ENCODE measurements at places on chromosomes 12 and 14.

DNA sequence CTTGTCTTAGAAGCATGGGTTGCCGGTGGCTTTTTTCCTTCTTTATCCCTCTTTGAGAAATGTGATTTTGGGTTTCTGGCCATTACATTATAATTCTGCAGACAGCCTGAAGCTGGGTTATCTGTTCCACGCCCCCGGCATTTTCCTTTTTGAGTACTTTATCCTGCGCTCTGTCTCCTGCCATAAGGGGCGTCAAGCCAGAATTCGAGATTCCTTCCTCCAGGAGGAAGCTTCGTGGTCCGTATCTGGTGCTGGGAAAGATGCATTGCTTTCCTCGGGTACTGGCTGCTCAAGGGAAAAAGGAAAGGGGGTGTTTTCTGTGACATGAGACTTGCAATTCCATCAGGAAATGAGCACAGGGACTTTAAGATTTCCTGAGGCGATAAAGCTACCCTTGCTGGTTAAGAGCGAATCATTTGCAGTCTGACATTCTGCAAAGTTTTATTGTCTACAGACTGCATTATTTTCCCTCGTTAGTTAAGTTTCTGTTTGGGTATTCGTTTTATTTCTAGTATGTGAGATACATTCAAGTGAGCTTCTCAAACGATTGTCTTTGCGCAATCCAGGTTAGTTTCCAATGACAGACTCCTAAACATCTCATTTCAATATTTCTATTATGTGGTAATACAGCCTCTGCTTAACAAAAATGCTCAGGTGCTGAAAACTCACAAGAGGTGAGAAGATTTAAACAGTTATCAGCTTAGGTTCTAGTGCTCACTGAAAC lies 694 bp downstream of the AKAP5 start:
- peaks cover 15% of the 10 kb centered on the region for H3K4me1 ChIP-seq
- no peaks in the 10 kb centered on the region for H3K27me3 ChIP-seq
- peak; percentile 30 for DNase-seq
- no peak overlapping the region for H3K27ac ChIP-seq

DNA sequence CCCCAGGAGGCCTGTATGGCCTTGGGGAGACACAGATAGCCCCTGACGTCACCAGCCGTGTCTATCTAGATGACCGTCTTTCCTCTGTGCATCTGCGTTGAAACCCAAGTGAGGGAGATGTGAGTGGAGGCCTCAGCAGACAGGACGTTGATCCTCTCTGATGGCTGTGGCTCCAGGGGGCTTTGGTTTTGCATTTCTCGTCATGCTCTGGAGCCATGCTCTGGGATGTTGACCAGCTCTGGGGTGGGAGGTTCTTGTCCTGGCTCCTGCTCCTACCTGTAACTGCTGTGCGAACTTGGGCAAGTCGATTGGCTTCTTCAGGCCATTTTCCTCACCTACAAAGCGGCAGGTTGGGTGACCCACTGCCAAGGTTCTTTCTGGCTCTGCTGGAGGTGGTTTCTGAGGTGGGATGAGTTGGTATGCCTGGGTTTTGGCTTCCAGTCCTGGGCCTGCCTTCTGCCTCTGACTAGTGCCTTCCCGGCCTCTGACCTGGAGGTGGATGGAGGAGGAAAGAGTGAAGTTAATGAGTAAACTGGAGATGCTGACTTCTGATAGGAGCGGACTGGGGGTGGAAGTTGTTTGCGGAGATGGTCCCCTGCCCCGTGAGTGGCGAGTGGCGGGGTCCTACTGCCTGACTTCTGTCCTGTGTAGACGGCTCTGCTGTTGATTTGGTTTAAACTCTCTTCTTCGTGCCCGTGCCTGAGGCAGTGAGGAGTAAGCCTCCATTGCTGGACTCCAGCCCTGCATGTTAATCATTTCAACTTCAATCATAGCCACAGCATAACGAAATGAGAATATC lies 8.4 kb downstream of the TSPAN9 start:
- H3K27ac ChIP-seq, result peak overlapping the region; percentile 52
- H3K4me3 ChIP-seq, result no peak overlapping the region
- H3K4me1 ChIP-seq, result peaks cover 16% of the 10 kb centered on the region
- DNase-seq, result no peak
- no peaks in the 10 kb centered on the region for H3K27me3 ChIP-seq

- no peaks in the 10 kb centered on the region for H3K4me1 ChIP-seq
- DNase-seq, result no peak
- H3K27ac ChIP-seq, result no peak overlapping the region
- no peak overlapping the region for H3K4me3 ChIP-seq
- H3K27me3 ChIP-seq, result no peaks in the 10 kb centered on the region
- H3K36me3 ChIP-seq, result no peaks in the 10 kb centered on the region
These were observed 525.6 kb downstream of the FLRT2 start for GRCh38 chr14:86055512-86056075.

GRCh38 chr12:116959198-116959460 lies 48.4 kb downstream of the FBXW8 start:
- no peak overlapping the region for H3K4me3 ChIP-seq
- peaks cover 10% of the 10 kb centered on the region for H3K4me1 ChIP-seq
- no peak overlapping the region for H3K27ac ChIP-seq
- no peaks in the 10 kb centered on the region for H3K27me3 ChIP-seq
- no peak for DNase-seq

DNA sequence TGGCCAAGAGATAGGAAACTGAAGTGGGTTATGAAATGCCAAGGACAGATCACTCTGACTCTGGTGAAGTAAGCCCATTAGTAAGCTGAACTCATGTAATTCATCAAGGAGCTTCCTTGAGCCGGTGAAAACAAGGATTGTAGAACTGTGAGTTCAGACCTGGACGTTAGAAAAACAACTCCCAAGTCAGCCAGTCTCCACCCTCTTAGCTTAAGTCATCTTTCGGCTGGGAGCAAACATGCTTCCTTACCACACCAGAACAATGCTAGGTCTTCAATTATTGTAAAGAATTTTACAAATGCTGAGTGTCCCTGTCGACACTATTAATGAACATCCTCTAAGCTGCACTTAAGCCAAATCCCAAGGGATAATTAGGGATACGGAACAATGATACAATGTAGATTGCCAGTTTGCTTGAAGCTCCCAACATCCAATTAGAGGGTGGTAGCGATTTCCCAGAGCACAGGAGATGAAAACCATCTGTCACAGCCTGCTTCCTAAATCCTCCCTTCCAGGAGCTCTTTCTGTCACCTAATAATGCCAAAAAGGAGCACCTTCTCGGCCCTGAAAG lies 45.7 kb upstream of the VASH1 start:
- no peak overlapping the region for H3K27ac ChIP-seq
- H3K4me1 ChIP-seq, result no peaks in the 10 kb centered on the region
- no peak overlapping the region for H3K4me3 ChIP-seq
- no peaks in the 10 kb centered on the region for H3K36me3 ChIP-seq
- DNase-seq, result no peak

DNA sequence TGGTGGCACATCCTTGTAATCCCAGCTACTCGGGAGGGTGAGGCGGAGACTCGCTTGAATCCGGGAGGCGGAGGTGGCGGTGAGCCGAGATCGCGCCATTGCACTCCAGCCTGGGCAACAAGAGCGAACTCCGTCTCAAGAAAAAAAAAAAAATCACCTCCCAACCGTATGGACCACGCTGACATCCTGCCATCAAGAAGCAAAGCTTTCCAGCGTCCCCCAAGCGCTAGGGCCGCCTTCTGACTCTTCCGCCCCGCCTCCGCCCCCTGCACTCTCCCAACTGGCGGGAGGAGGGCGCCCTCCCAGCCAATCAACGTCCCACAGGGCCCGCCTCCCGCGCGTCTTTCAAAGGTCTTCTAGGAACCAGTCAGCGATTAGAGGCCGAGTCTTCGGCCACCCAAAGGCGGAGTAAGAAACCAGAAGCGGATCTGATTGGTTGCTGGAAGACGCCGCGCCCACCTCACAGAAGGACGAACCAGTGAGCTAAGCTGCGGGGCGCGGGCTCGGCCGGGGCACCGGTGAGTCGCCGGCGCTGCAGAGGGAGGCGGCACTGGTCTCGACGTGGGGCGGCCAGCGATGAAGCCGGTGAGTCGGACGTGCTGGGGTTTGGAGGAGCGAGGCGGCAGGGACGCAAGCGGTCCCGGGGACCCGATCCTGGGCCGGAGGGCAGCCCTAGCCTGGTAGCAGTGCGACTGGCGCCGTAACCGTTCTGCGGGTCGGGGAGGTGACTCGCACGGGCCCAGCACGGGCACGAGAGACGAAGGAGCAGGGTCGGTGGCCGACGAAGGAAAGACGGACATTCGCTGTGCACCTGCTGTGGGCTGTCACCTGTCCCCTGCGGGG lies at the start of gene CDKN3:
Gene CDKN3, plus strand, starts transcription at position 515 of the 843 bp plus-strand sequence. Its CDS starts 62 bp downstream, at position 577.
- peak within 1 kb of the TSS; percentile 35 for H3K27ac ChIP-seq
- peaks cover 14% of the 10 kb centered on the region for H3K4me1 ChIP-seq
- no peaks in the 10 kb centered on the region for H3K36me3 ChIP-seq
- peak within 1 kb of the TSS; percentile 50 for H3K4me3 ChIP-seq
- no peaks in the 10 kb centered on the region for H3K27me3 ChIP-seq

DNA sequence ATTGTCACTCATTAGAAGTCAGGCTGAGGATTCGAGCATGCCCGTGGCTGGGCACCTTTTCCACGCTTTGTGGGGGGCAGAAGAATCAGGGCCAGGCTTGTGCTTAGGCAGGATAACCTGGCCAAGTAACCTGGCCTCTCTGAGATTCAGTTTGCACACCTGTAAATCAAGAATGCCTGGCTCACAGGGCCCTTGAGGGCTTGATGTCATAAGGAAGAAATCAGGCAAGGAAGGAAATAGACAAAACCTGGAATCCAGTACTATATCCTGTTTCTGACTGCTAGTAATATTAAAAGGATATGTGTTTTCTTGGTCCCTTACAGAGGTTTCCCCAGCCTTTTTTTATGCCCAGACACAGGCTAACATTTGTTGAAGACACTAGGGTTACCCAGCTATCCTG lies 91.9 kb downstream of the SAMD4A start:
- H3K27me3 ChIP-seq, result no peaks in the 10 kb centered on the region
- DNase-seq, result no peak
- no peak overlapping the region for H3K4me3 ChIP-seq
- H3K4me1 ChIP-seq, result no peaks in the 10 kb centered on the region
- no peak overlapping the region for H3K27ac ChIP-seq

DNA sequence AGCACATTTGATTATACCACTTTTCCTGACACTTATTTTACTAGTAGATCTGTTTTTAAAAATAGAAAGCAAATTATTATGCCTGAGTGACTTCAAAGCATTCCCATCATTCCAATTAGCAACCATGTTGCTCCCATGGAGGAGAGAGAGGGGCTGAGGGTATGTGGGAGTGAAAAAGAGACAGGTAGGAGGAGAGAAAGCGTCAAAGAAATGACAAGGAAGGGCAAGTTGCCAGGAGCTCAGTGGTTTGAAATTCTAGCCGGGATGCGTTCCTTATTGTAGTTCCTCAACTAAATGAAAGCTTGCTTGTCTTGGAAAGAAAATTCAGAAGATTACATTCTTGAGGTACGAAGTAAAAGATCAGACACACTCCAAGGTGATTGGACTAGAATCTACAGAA lies 92.4 kb upstream of the PKP2 start:
- H3K4me3 ChIP-seq, result no peak overlapping the region
- no peaks in the 10 kb centered on the region for H3K4me1 ChIP-seq
- peaks cover 4% of the 10 kb centered on the region for H3K27me3 ChIP-seq
- no peak for DNase-seq
- no peak overlapping the region for H3K27ac ChIP-seq

DNA sequence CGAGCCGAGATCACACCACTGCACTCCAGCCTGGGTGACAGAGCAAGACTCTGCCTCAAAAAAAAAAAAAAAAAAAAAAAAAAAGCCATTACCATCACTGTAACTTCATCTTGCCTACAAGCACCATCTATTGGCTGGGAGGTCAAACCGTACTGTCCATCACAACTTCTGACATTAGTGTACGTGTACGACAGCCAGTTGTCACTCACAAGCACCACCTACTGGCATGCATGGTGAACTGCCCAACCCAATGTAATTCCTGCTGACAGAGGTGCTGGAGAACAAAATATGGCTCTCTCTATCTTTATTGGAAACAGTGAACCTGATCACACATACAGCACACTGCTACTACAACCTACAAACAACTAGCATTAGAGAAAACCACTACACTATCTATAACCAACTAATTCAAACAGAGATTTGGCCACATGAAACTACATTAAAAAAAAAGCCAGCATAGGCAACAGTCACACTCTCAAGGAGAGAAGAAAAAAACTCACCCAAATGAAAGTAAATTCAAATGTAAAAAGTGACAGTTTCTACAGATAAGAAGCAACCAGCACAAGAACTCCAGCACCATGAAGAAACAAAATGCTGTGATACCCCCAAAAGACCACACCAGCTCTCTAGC lies 82.3 kb downstream of the PUS7L start:
- no peaks in the 10 kb centered on the region for H3K4me1 ChIP-seq
- no peak overlapping the region for H3K27ac ChIP-seq
- no peaks in the 10 kb centered on the region for H3K27me3 ChIP-seq
- H3K4me3 ChIP-seq, result no peak overlapping the region
- DNase-seq, result peak; percentile 24

- peaks cover 9% of the 10 kb centered on the region for H3K27me3 ChIP-seq
- DNase-seq, result no peak
- no peak overlapping the region for H3K4me3 ChIP-seq
- no peaks in the 10 kb centered on the region for H3K36me3 ChIP-seq
- no peak overlapping the region for H3K27ac ChIP-seq
These were observed 248.8 kb downstream of the APAF1 start for GRCh38 chr12:98893675-98894411.

DNA sequence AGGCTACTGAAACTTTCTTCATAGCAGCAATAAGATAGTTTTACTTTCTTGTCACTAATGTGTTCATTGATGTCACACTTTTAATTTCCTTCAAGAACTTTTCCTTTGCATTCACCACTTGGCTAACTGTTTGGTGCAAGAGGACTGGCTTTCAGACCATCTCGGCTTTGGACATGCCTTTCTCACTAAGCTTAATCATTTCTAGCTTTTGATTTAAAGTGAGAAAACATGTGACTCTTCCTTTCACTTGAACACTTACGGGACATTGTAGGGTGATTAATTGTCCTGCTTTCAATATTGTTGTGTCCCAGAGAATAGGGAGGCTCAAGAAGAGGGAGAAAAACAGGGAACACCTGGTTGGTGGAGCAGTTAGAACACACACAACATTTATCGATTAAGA lies 41.9 kb downstream of the IFNG start:
- DNase-seq, result no peak
- no peak overlapping the region for H3K27ac ChIP-seq
- H3K4me1 ChIP-seq, result no peaks in the 10 kb centered on the region
- no peaks in the 10 kb centered on the region for H3K27me3 ChIP-seq
- no peaks in the 10 kb centered on the region for H3K36me3 ChIP-seq
- no peak overlapping the region for H3K4me3 ChIP-seq

GRCh38 chr12:105057174-105057573 lies 27.1 kb downstream of the ALDH1L2 start:
- H3K27ac ChIP-seq, result no peak overlapping the region
- H3K4me3 ChIP-seq, result no peak overlapping the region
- H3K27me3 ChIP-seq, result no peaks in the 10 kb centered on the region
- peaks cover 5% of the 10 kb centered on the region for H3K36me3 ChIP-seq
- no peaks in the 10 kb centered on the region for H3K4me1 ChIP-seq
